ENCODE measurements at places on chromosomes 4 and X.

- no peak for DNase-seq
Observed at GRCh38 chrX:37640142-37640541, 45.4 kb upstream of the XK start.

DNA sequence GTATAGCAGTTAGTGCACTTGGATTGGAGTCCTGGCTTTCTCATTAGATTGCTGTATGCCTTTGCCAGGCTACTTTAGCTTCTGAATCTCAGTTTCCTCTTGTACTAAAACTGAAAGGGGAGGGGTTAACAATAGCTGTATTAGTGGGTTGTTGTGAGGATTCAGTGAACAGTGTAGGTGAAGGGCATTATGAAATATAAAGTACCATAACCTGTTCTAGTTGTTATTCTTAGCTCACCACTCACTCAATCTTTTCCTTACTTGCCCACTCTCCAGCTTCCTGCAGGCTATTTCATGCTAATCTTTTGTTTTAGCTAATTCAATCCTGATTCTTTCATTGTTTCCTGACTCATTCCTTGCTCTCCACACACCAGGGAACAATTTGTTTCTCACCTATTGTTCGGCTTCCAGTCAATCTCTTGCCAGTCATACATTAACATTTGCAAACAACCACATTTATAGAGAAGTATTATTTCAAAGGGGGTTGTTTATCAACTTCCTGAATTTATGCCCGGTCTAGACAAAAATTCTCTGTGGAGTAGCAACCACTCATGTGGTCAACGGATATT lies 50.6 kb upstream of the EDA start:
- no peak for DNase-seq

GRCh38 chr4:21248331-21248730 lies 548.1 kb downstream of the PACRGL start:
- DNase-seq, result no peak

DNA sequence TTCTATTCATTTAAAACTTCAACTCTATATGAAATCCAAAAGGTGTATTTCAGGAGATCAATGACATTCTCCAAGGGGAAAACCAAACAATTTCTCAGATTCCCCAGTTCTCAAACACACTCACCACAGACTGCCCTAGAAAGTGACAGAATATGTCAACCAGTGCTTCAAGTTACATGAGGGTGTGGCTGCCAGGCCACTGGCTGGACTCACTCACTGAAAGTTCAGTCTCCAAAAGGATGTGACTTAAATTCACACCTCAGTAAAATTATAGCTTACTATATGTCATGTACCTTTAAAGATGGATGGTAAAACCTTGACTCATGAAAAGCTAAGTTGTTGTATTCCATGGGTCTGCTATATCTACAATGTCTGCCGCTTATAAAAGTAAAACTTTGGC lies 7.3 kb downstream of the INPP4B start:
- DNase-seq, result no peak

DNA sequence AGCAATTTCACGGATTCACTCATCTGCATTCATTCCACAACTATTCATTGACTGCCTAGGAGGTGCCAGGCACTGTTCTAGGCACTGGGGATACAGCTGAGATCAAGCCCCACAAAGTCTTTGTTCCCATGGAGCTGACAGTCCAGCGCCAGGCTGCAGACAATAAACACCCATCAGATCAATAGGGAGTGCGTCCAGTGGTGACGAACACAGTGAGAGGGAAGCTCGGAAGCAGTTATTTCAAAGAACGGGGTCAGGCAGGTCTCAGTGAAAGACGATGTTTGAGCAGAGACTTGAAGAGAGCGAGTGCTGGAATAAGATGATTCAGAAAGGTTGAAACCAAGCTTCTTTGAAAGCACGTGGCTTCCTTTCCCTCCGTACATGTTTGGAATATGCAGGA lies 167.2 kb downstream of the EVC2 start:
- no peak for DNase-seq

GRCh38 chrX:148867596-148867995 lies 367.2 kb downstream of the AFF2 start:
- DNase-seq, result no peak

GRCh38 chr4:98584265-98584664 lies 74.1 kb downstream of the TSPAN5 start:
- no peak for DNase-seq

- no peak for DNase-seq
Observed at GRCh38 chr4:91116861-91117260, 989.7 kb downstream of the CCSER1 start.

DNA sequence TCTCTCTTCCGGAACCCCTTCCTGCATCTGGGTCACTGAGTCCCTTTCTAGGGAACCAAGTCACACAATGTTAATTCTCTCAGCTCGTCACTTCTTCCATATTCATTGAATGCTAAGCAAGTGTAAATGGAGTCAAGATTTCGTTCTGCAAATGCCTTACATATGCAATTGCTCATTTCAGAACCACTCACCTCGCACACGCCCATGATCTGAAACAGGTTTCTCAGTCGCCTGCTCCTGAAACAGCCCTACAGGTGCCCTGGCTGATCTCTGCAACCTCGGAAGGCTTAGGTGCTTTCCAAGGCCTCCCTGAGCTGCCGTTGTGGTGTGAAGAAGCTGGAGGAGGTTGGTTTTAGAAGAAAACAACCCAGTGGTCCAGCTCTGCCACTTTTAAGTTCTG lies 100.8 kb upstream of the MSX1 start:
- no peak for DNase-seq

GRCh38 chr4:123043013-123043412 lies 120.6 kb upstream of the NUDT6 start:
- DNase-seq, result no peak

DNA sequence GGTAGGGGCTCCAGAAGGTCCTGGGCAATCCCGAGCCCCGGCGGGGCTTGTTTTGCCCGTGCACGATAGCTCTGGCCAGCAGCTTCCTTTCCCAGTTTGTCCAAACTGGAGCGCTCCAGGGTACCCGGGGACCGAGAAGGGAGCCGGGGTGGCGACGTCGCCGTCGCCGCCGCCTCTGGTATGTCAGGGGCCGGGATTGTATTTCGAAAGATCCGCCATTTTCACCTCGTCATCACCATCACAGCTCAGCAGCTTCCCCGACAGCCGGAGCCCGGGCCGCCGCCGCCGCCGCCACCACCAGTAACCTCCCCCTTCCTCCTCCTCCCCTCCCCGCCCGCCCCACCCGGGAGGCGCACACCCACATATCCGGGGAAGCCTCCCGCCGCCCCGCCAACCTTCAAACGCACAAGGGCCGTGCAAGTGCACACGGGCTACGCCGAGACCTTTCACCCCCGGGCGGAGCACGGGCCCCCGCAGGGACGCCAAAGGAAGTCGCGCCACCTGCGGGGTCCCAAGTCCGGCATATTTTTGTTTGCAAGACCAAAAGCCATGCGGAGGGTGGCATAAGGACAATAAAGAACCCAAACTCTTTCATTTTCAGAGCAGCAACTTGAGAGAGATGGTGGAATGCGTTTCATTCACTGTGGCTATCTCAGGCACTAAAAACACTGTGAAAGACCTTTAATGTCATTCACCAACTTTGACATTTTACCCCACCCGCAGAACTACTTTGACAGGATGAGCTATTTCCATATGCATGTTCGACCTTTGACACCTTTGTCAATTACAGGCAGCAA lies at the start of gene LIN54:
LIN54 (minus strand) TSS at position 302 of the 797 bp plus-strand sequence. CDS start 25,979 bp downstream, outside the sequence.
- DNase-seq, result peak; percentile 68

All from stimulated activated CD8-positive, alpha-beta memory T cell treated with anti-CD3 and anti-CD28 coated beads, Interleukin-7, amount 100 ng/mL, for 48 hours (primary cell).